ENCODE measurements at places on chromosomes 5 and 9.

DNA sequence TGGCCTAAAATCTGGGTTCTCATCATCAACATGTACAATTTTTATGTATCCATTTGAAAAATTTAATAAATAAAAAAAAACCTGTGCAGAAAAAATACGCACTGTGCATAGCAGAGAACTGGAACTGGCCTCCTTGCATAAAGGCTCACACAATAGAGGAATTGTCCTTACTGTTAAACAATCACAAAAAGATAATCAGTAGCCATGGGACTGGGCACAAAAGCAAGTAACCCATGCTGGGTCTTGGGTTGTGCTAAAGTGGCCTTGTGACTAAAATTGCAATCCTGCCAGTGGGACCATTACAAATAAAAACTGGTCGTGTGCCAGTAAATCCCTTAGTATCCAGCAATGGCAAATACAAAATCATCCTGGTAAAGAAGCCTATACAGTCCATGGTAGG, 1646.6 kb downstream of the MAT2B start:
- no peak for DNase-seq

DNA sequence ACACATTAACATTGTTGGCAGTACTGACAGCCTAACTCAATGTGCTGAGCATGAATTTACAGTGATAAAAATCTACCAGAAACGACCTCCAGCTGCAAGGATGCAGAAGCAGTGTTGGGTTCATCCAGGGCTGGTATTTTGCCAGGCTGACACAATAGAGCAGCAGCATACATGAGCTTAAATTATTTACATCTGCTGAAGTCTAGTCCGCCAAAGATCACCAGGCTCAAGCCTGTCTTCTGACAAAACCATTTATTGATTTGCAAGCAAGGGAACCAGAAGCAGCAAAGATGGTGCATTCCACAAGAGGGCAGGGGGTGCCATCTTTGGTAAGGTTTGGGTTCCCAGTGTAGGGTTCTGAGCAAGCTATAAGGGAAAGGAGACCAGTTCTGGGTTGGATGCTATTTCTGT, 8.7 kb upstream of the C5orf34 start:
- DNase-seq = no peak

DNA sequence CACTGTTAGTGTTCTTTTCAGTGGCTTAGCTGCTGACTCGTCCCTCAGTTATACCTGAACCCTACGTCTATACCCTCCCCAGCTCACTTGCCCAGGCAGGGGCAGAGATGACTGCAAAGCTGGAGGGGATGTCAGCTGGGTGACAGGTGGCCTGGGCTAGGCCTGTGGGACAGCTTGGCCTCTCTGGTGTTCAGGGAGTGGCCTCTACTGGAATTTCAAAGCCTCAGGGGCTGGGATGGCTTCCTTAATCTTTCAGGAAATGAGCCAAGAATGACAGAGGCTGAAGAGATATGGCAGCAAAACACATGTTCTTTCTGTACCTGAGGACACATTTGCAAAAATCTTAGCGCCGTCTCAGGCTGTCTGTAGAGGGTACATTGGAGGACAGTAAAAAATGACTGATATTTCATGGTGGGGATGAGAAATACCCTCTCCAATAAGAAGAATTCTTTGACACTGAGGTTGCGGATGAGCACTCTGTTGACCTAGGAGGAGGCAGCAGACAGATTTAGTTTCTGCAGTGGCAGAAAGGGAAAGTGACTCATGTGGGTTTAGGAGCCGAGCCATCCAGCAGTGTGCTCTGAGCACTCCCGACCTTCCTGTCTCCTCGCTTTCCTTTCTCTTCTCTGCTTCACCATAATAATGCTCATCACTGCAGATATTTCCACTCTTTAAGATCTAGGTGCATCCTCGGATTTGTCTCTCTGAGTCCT, 54.4 kb downstream of the ENTREP1 start:
- no peak for DNase-seq

- no peak for DNase-seq
Measured at GRCh38 chr5:59348189-59348588, 545.3 kb downstream of the PDE4D start.

DNA sequence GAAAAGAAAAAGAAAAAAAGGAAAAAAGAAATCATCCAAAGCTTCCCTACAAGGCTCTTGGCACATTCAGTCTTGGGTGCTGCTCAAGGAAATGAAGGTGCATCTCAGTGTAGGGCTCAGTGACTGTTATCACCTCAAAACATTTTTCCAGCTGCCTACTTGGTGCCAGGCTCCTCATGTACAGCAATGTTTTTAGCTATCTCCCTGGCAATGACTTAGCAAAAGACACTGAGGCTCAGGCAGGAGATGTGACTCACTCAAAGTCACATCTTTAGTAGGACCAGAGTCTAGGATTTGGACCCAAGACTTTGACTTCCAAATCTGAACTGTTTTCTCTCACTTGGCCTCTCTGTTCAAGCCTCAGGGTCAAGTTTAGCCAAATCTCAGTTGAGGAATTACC, 264.2 kb downstream of the CRB2 start:
- DNase-seq = no peak

GRCh38 chr5:132999246-132999645, 27.1 kb downstream of the ZCCHC10 start:
- no peak for DNase-seq

DNA sequence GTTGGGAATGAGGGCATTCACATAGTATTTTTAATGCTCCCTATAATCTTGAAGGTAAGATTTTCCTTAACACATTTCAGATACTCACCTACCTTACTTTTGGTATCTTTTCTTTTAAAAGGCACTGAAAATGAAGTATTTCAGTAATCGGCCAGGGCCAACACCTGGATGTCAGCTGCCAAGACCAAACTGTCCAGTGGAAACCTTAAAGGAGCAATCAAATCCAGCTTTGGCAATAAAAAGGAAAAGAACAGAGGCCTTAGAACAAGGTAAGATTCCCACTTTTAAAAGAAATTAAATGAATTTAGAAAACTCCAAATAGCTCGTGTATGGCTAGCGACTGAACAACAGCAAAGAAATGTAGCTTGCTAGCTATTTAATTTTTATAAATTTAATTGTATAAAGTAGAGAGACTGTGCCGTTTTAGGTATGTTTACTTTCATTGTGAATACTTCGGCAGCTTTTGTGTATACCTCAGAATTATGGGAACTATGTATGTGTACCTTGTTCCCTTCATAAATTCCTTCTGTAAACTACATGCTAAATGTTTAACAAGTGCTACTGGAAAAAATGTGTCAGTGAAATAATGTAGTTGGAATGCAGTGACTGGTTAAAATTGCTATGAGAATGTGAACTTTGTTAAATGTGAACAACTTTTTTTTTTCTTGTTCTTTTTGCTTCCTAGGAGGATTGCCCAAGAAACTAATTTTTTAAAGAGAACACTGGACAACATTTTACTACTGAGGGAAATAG, 41.9 kb downstream of the CDK7 start:
- no peak for DNase-seq

- DNase-seq = no peak
Measured at GRCh38 chr9:121734465-121734864, 83.0 kb downstream of the DAB2IP start.

- DNase-seq = no peak
Measured at GRCh38 chr9:128078504-128079434, 10.7 kb downstream of the SLC25A25 start.

GRCh38 chr5:74673011-74673790, 11.8 kb upstream of the HEXB start:
- no peak for DNase-seq

- no peak for DNase-seq
Measured at GRCh38 chr5:144487207-144487606, 316.5 kb downstream of the KCTD16 start.

- no peak for DNase-seq
Measured at GRCh38 chr9:98201102-98201501, 8.7 kb upstream of the CORO2A start.

- DNase-seq = no peak
Measured at GRCh38 chr9:71683598-71684235, 84.6 kb downstream of the CEMIP2 start.

DNA sequence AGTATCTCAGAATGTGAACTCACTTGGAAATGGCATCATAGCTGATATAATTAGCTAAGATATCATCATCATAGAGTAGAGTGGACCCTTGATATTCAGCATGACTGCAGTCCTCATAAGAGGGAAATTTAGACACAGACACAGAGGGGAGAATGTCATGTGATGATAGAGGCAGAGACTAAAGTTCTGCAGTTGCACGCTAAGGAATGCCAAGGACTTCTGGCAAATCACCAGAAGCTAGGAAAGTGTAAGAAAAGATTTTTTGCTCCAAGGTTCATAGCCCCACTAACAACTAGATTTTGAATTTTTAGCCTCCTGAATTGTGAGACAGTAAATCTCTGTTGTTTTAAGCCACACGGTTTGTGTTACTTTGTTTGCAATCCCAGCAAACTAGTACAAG, 612.6 kb upstream of the ST8SIA4 start:
- no peak for DNase-seq

- no peak for DNase-seq
Measured at GRCh38 chr9:27496135-27496504, 28.0 kb upstream of the IFNK start.

- DNase-seq = no peak
Measured at GRCh38 chr5:168179192-168179593, 112.3 kb upstream of the WWC1 start.

GRCh38 chr5:97400537-97400936, 217.5 kb upstream of the RIOK2 start:
- DNase-seq = no peak

DNA sequence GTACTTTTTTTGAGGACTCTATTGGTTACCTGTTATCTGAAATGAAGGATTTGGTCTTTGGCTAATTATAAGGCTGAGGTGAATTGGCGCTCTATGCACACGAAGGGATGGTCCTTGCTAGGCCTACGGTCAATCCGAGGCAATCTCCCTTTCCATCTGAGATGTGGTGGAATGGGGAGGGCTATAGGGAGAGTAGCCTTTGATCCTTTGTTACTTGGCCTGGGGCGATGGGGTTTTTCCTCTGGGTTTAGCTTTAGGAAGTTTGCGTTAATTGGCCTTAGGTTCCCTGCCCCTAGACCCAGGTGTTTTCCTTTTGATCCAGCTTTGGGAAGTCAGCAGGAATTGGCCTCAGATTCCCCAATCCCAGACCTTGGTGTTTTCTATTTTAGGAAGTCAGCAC, 102.1 kb upstream of the C9orf72 start:
- DNase-seq = no peak

DNA sequence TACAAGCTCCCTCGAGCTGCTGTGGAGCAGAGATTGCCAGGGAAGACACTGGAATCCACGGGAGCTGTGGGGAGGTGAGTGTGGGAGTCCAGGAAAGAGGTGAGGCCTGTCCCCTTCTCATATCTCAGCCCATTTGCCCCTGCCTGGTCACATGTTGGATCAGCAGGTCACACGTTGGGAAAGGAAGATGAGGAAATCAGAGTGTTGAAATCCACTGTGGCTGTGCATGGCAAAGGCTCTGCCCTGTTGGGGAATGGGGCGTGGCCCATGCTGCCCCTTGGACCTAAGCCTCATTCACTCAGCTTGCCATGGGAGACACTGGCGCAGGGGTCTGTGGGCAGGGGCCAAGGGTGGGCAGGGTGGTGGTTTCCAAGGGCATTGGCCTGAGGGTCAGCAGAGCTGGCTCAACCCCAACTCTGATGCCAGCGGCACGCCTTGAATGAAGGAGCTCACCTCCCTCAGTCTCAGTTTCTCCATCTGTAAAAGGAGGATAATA, 85.4 kb upstream of the CPEB4 start:
- DNase-seq = no peak

GRCh38 chr5:78527054-78527859, 121.3 kb downstream of the LHFPL2 start:
- no peak for DNase-seq

DNA sequence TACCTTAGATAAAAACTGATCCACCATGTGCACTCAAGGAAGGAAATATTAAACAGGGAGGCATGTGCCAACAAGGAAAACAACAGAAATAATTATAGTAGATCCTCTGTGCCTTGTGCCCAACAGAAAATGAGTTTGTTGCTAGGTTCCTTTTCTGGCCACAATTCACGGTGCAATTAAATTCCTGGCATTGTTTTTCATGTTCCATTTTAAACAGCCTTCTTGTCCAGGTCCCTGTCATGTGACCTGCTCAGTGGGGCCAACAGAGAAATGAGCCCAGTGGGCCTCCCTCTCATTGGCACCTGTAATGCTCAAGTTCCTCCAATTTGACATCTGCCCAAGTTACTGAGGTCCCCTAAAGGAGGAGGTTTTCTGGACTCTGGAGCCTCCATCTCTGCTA, 56.5 kb downstream of the SPOCK1 start:
- DNase-seq = no peak

DNA sequence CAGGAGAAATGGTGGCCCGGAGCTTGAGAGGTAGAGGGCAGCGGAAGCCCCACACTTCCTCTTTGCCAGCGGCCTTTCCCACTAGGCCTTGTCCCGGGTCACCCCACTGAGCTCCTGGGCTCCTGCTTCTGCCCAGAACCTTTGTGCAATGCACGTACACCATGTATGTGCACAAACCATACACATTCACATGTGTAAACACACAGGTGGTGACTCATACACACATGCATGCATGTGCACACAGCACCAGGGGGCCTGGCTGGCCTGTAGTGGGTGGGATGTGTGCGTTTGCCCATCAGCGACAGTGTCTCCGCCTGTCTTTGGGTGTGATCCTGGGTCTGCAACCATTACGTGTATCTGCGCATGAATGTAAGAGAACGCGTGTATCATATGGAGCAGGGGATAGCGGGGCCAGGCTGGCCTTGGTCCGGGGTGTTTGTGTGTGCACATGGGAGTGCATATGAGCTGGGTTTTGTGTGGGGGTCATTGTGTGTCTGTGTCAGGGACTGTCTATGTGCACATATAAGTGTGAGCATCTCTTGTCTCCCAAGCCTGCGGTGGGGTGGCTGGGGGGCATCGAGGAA, 43.7 kb downstream of the PSD2 start:
- DNase-seq = no peak

- DNase-seq = no peak
Measured at GRCh38 chr9:120983259-120983837, 56.8 kb upstream of the TRAF1 start.

DNA sequence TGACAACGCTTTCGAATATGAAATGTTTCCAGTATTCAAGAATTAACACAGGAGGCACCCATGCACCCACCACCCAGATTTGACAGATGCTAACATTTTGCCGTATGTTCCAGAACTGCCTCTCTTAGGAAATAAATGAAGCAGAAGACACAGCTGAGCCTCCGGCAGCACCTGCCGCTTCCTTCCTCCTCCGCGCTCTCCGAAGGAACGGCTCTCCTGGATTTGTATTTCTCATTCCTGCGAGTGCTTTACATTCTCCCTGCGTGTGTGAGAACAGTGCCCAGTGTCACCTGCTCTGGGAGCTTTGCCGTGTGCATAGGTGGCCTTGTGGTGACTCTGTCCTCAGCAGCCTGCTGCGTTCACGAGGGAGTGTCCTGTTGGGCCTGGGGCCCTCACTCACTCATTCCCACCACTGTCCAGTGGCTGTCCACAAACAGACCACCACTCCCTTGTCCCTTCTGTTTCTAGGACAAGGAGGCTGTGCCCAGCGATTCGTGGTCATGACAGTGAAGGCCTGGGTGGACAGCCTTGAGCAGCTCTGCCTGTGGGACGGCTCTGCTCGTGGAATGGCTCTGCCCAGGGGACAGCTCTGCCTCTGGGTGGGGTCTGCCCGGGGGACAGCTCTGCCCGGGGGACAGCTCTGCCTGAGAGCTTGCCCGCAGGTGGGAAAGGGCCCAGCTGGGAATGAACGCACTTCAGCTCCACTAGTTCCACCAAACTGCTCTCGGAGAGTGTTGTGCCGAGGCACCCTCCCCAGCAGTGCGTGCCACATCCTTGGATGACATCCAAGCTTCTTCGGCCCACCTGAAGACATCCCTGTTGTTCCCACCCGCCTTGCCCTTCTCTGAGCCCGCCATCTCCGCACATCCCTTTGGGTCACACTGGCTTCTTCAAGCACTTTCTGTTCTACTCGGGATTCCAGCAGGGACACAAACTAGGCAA, 170.5 kb upstream of the PPP1R26 start:
- no peak for DNase-seq

All from activated T-helper 9 cell treated with anti-CD3 and anti-CD28 coated beads, Interleukin-2, amount 50 U/mL, for 16 hours (primary cell).